ENCODE measurements at places on chromosomes 12 and 14.
A peak's percentile ranks its signal among the peaks of the same experiment; 100 is the strongest.

- no peak for DNase-seq
Measured at GRCh38 chr12:88328090-88328489, 186.0 kb downstream of the TMTC3 start.

GRCh38 chr12:51449580-51450246, 25.1 kb downstream of the SLC4A8 start:
- no peak for DNase-seq

DNA sequence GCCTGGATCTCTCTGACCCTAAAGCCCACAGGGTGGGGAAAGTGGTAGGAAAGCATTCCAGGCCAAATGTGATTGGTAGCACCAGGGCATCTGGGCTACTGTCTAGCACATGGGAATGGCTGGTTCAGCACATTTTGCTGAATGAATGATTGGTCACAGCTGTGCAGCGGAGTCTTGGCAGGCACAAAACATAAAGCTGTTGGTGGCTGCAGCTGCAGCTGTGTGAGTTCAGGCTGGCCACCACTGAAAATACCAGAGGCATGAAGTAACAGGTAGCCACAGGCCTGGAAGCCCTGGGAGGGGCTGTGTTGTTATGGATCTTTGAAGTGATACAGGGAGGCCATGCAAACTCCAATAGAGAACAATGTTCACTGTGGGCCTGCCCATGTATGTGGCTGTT, 72.7 kb downstream of the MYRFL start:
- no peak for DNase-seq

DNA sequence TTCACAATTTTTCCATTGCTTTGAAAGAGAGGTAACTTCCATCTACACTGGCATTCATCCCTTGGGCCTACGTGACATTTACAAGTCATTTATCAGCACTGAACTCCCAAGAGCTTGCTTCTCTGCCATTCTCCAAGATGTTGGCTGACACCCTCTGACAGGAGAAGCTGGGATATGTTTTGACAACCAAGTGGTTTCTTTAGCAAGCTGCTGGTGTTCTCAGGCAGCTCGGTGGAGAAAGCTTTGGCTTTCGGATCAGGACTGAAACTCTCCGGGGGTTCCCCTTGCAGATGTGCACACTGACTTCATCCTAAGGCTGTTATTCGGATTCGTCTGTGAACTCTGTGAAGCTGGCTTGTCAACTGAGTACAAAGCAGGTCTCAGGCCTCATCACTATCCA, 15.7 kb downstream of the KCNA5 start:
- no peak for DNase-seq

DNA sequence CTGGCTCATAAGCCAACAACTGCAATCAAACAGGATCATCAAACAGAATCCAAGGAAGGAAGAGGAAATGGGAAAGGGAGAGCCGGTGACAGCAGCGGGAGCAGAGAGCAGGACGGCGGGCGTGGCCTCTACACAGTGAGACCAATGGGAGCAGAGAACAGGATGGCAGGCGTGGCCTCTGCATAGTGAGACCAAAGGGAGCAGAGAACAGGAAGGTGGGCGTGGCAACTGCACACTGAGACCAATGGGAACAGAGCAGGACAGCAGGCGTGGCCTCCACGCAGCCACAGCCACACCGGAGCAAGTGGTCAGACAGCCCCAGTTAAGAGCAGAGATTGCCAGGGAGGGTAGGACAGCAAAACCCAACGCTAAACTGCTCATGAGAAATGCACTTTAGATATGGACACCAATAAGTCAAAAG, 16.4 kb downstream of the LRCOL1 start:
- no peak for DNase-seq

DNA sequence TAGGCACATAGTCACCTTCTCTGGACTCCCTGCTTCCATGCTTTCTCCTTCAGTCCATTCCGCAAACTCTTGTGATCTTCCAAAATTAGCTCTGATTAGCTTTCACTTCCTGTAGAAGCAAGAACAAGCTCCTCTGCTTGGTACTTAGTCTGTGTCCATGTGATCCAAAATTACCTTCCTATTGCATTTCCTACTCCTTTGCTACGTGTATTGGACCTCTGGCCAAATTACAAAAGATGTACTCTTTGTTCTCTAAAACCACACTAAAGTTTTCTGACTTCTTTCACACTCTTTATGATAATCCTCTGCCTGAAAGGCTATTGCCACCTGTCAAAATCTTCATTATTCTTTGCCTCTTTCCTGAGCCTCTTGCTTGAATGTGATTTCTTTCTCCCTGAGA, 786 bp upstream of the TSFM start:
- DNase-seq: no peak

- no peak for DNase-seq
Measured at GRCh38 chr12:50403001-50403440, 2.3 kb downstream of the LARP4 start.

DNA sequence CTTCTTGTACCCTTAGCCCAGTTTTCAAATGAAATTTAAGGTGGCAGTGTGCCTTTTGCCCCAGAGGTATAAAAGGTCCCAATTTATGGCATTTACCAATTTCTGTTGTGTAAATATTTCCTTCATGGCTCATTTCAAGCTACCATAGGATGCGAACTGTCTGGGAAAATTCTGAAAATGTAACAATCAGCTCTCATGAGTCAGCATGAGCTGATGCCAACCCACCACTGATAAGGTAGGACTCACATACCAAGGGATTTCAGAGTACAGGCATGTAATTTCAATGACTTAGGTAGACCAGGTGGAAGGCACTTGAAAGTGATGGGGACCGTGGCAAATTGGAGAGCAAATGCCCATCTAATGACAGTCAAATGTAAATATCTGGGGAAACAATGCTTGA, 169.5 kb downstream of the TTC8 start:
- no peak for DNase-seq

- no peak for DNase-seq
Measured at GRCh38 chr14:95490727-95491451, 25.6 kb downstream of the SYNE3 start.

DNA sequence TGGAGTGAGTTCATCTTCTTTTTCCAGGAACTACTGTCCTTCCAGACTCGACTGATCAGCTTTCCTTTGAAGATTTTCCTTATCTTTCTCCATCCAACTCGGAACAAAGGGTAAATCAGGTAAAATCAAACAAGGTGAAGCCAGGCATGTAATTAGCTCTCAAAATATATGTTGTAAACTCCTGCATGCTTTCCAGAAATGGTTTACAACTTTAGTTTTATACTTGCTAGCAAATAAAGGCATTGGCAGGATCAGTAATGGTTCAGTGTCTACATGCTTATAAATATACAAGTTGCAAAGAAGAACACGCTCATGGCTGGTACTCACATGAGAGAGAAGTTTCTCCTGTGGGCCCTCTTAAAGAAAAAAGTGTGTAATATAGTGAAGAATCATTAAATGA, 102.5 kb downstream of the FSCB start:
- no peak for DNase-seq

- no peak for DNase-seq
Measured at GRCh38 chr12:13573698-13574321, 377.3 kb downstream of the EMP1 start.

GRCh38 chr12:26277506-26278246, 82.3 kb downstream of the SSPN start:
- DNase-seq: no peak

DNA sequence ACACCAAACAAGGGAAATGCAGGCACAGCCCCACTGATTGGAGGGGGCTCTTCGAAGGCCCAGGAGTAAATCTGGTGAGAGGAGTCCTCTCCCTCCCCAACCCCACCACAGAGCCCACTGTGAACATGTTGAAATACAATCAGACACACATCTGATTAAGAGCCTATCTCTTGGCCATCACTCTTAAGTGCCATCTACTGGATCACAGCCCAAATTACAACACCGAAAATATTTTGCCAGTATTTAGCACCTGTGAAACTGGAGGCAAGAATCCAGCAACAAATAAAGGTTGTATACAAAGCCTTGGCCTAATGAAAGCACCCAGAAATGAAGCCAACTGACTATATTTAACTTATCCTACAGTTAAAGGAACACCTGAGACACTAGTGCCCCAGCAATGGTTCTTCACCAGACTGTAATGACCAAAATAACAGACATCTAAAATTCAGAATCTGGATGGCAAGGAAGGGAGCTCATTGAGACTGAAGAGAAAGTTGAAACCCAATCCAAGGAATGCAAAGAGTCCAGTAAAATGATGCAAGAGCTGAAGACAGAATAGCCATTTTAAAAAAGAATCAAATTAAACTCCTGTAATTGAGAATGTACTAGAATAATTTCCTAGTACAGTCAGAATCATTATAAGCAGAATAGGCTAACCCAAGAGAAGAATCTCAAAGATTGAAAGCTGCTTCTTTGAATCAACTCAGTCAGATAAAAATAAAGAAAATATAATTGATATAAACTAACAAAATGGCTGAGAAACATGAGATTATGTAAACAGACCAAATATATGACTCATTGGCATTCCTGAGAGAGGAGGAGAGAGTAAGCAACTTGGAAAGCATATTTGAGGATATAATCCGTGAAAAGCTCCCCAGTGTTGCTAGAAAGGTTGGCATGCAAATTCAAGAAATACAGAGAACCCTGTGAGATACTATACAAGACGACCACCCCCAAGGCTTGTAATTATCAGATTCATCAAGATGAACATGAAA, 1117.0 kb downstream of the FLRT2 start:
- DNase-seq: no peak

DNA sequence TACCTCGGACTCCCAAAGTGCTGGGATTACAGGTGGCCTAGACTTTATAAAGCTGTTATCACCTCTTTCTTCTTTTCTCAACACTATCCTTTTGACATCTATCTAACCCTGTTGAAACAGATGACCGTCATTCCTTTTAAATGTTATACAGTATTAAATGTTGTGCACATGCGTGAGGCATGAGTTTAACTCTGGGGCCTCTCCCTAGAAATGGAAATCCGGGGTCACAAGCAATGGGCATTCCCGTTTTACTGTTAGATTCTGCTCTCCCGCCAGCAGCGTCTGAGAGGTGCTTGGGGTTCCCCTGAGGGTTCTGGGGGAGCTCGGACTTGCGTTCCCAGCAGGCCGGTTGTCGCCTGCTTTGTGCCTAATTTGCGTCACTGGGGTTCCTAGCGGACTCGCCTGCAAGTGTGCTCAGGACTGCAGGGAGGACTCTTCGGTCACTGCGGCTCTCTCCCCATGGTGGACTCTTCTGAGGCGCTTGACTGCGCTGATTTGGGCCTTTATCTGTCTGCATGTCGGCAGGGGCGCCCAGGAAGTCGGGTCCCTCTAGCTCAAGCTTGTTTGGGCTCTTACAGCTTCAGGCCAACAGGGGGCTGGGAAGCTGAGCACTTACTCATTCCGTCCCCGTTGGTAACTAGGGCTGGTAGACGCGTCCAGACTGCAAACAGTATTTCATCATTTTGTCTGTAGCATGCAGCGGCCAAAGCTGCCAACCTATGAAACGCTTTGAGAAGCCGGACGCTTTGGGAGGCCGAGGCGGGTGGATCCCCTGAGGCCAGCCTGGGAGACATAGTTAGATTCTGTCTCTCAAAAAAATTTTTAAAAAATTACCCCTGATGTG, 1.2 kb upstream of the RAN start:
- peak; percentile 63 for DNase-seq

GRCh38 chr12:73973486-73973885, 564.1 kb upstream of the ATXN7L3B start:
- DNase-seq: no peak

DNA sequence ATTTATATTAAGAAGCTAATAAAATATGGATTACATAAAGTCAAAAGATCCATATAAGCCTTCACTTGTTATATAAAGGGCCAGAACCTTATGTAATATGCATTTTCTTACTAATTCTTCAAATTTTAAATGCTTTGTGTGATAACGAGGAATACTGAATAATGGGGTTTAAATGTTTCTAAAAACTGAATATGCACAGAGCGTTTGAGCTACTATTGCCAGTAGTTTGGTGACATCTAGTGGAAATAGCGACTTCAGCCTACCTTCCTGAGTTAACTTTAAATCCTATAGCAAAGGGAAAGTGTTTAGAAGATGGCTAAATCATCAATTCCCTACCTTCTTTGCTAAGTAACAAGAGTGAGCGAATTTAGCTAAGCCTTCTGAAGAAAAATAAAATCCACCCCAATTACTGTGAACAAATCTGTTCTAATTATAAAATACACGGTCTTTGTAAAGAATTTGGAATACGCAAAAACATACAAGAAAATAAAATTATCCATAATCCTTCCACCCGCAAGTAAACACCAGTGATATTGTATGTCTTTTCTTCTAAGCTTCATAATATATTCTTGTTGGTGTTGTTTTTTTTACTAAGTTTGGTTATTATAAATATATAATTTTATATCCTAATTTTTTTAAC, 115.5 kb upstream of the G2E3 start:
- no peak for DNase-seq

- DNase-seq: no peak
Measured at GRCh38 chr12:99151744-99152143, 495.8 kb upstream of the GARIN6 start.

- no peak for DNase-seq
Measured at GRCh38 chr14:49464885-49465284, 121.3 kb downstream of the RPS29 start.

GRCh38 chr14:60544659-60545058, 35.7 kb downstream of the SIX6 start:
- no peak for DNase-seq

DNA sequence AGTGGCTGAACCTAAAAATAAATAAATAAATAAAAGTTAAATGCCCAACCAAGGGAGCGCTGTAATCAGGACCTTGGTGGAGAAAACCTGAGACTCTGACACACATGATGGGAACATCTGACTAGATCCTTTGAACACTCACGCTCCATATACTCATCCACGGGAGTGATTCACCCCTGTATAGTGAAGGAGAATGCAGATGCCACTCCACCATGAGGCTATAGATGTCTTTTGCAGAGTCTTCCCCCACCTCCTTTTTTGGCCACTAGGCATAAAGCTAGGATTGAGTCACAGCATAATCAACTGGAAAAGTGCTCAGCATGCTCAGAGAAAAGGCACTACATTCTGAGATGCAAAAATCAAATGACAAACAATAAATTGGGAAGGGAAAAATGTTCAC, 19.0 kb downstream of the ADAM20 start:
- DNase-seq: no peak

Data from stimulated activated CD4-positive, alpha-beta T cell treated with anti-CD3 and anti-CD28 coated beads, Interleukin-2, amount 100 ng/mL, for 48 hours (primary cell).